ENCODE measurements at places on chromosomes 2 and 18.

DNA sequence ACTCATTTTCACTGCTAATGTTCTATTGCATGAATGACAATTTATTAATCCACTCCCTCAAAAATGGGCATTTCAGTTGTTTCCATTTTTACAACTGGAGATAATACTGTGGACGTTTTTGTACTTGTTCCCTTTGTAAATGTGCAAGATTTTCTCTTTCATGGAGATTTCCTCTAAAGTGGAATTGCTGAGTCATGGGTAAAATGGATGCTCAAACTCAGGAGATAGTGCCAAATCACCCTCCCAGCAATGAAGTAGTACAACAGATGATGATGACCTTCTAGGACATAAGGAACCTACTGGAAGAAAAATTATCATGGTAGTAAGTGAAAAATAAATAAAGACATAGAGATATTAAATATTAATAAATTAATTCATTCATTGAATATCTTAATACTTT is 460.8 kb upstream of the CHST9 start:
- DNase-seq, result no peak

DNA sequence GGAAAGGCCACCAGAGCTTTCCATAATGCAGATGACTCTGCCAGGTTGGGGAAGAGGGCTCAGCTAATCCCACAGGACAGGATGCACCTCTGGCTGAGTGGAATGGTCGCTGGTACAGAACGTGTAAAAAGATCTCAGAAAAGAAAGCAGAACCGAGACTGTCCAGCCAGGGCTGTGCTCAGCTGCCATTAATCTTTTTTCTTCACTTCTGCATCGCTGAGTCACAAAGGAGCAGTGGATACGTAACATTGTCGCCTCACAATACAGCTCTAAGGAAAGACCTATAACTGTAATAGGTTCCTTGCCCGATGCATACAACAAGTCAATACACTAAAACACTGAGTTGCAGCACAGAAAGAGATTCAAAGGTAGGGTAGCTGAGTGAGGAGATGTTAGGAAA is 354.2 kb downstream of the EN1 start:
- DNase-seq, result no peak

GRCh38 chr2:241720560-241720959 is 13.9 kb upstream of the D2HGDH start:
- DNase-seq, result no peak

- DNase-seq, result no peak
Observed at GRCh38 chr2:41914936-41915335, 132.9 kb upstream of the PKDCC start.

GRCh38 chr2:62382122-62382521 is 123.9 kb downstream of the TMEM17 start:
- DNase-seq, result no peak

DNA sequence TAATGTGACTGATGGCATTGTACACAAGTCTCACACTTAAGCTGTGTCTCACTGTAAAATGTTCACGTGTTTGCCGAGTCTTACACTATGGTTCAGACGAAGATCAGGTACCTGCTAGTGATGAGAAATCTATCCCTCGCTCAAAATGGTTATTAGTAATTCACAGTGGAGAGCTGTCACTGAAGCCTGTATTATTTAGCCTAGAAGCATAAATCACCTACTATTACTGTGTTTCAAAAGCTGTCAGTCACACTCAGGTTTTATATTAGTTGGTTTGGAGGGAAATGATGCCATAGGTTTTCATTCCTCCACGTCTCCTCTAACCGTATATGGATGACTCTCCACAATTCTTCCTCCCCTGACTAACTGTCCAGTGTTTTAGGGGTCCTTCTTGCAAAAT is 292.4 kb upstream of the ZEB2 start:
- no peak for DNase-seq

GRCh38 chr2:236512902-236513435 is 56.7 kb upstream of the ACKR3 start:
- peak; percentile 20 for DNase-seq

GRCh38 chr2:239103125-239104098 is 255.5 kb downstream of the TWIST2 start:
- no peak for DNase-seq

DNA sequence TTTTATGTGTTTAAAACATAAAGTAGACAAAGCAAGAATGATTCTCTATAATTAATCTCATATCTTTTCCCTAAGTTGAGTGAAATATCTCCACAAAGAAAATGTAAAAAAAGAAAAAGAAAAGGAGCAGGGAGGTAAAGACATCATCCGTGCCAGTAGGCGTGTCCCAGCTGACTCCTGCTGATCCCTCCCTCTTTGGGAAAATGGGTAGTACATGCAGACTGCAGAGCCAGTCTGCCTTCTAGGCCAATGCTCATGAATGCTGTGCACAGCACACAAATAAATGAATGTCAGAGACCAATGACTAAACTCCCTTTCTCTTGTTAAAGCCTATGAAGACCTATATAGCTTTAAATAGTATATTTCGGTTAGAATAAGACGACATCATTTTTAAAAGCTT is 64.7 kb downstream of the RAPH1 start:
- no peak for DNase-seq

DNA sequence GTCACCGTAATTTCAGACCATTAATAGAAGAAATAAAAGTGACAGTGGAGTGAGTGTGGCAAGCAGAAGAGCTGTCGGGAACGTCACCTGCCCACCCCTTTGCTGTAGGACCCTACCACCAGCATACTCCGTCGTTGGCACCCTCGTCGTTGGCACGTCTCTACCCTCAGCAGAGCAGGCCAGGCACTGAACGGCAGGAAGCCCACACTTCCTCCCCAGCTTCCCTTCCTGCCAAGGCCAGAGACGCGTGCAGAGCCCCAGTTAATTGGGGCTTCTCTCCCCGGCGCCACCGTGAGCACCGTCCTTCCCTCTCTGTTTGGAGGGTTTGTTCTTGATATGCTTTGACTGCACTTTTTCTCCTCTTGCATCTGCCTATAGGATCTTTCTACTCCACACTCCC is 27.0 kb upstream of the NFATC1 start:
- no peak for DNase-seq

DNA sequence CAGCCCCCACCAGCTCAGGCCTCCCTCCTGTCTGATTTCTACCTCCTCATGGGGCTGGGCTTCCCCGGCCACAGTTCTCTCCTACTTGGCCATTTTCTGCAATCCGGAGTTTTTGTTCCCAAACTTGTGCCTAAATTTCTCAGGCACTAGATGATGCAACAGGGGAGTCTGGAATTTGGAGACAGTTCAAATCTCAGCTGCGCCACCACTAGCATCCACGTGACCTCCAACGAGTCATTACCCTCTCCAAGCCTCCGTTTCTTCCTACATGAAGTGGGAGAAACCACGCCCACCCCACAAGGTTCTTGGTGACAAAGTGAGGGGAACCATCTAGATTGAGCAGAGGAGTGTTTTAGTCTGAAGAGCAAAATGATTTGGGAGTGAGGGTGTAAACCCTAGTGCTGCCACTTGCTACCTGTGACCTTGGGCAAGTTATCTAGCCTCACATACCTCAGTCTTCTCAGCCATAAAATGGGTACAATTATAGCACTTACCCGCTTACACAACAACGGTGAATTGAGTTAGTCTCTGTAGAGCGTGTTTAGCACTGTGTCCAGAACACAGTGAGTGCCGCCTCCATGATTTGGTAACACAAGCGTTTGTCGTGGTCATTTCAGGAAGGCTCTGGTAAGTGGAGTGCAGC is 61.4 kb upstream of the ASAP2 start:
- no peak for DNase-seq

GRCh38 chr2:54419855-54420523 is 36.1 kb upstream of the SPTBN1 start:
- DNase-seq, result no peak

- no peak for DNase-seq
Observed at GRCh38 chr2:196974970-196975369, 48.5 kb upstream of the PGAP1 start.
